ENCODE measurements at places on chromosomes 13 and 19. TPM values are rescaled to one million over a fixed set of nuclear protein-coding genes. Genes with fewer than 3 reads are reported as not detected.

DNA sequence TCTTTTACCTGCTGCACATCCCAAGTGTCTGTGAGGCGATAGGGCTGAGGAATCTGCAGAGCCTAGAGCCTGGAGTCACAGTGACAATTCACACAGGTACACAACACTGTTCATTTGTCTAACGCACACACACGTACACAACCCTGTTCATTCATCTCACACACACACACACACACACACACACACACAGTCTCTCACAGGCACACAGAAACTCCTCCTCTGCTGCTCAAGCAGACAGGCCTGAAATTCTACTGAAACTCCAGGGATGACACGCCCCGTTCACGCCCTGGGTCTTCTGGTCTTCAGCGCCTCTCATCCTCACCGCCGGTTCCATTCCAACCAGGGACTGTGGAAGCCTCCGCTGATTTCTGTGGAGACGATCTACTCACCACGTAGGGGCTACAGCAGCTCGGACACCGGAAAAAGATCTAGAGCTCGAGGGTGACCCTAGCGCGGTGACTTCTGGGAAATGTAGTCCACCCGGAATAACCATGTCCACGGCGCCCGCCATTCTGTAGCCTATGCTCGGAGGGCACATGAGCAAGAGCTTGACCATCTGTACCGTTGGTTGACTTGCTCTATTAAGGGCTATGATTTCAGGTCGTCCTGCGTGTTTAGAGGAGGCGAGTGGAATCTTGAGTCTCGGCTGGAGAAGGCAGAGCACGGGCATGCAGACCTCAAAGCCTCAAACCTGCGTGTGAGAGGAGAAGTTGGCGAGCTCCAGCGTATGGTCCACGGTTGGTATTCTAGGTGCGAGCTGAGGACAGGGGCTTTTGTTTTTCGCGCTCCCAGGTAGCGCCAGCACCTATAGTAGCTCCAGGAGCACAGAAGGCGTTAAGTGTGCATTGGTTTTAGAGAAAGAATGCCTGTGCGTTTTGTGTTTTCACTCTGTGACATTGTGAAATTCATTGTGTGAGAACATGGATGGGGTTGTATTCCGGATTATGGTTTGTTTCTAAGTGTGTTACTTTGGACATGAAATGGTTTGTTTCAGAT, 33.4 kb downstream of the ZNF45 start:
- peaks cover 50% of the 10 kb centered on the region for H3K36me3 ChIP-seq
- H3K27ac ChIP-seq, result peak overlapping the region; percentile 84
- H3K27me3 ChIP-seq, result no peaks in the 10 kb centered on the region
- DNase-seq, result peak; percentile 68

- no peaks in the 10 kb centered on the region for H3K36me3 ChIP-seq
- H3K27ac ChIP-seq, result no peak overlapping the region
- no peak overlapping the region for H3K4me3 ChIP-seq
- no peak for DNase-seq
- peaks cover 7% of the 10 kb centered on the region for H3K27me3 ChIP-seq
These were observed 109.6 kb upstream of the CACNA1A start for GRCh38 chr19:13615890-13616289.

DNA sequence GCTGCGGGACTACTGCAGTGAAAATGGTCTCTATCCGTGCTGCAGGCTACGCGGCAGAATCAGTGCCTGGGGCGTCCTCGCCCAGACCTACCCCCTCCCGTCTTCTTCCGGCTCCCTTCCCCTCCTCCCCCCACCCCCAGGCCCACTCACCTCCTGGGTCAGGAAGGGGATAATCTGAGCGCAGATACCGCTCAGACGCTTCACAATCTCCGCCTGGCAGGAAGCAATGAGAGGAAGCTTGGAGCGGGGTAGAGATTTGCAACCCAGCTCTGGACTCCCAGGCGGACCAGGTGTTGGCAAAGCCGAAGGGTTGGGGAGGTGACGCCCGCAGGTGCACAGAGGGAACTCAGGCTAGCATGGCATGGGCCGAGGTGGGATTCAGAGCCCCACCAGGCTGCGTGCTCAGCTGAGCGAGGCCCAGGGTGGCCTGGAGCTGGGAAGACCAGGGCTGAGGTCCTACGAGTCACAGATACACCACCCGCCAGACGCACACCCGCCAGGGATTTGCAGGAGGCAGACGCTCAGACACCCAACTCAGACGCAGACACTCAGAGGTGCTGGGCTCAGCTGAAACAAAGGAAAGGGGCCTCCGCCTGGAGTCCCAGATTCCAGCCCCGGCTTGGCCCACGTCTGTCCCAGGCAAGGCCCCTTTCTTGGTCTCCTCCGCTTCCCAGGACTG, 4.1 kb downstream of the TLE2 start:
- peaks cover 1% of the 10 kb centered on the region for H3K4me1 ChIP-seq
- no peak overlapping the region for H3K4me3 ChIP-seq
- H3K27me3 ChIP-seq, result peaks cover 43% of the 10 kb centered on the region
- no peaks in the 10 kb centered on the region for H3K36me3 ChIP-seq

DNA sequence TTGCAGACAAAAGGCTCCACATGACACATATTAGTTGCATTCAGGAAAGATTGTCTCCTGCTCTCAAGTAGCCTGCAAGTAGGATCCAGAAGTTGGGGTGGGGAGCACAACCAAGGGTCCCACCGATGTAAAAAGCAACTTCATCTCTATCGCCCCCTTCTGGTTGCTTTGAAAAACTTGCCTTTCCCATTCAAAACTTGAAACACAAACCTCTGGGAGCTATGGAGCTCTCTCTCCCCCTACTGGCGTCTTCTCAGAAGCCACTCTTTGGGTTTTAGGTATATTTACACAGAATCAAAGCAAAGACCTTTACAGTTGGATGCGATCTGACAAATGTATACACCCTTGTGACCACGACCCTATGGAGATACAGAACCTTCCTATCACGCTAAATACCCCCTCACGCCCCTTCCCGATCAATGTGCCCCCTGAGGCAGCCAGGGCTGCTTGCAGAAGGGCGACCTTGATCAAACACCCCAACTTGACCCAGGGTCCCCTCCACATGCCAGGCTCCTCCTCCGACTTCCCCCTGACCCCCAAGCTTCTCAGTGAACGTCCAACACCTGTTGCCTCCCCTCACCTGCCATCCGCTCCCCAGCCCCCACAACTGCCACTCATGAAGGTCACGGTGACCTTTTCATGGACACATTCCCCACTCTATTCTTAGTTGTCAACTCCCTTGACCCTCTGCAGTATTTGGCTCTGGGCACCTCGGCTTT, 10.1 kb downstream of the NOSIP start:
- H3K4me3 ChIP-seq, result no peak overlapping the region
- H3K36me3 ChIP-seq, result peaks cover under 1% of the 10 kb centered on the region
- H3K27ac ChIP-seq, result peak overlapping the region; percentile 53
- peaks cover 30% of the 10 kb centered on the region for H3K4me1 ChIP-seq

- H3K4me1 ChIP-seq, result no peaks in the 10 kb centered on the region
- peaks cover 17% of the 10 kb centered on the region for H3K27me3 ChIP-seq
- H3K36me3 ChIP-seq, result no peaks in the 10 kb centered on the region
- no peak overlapping the region for H3K27ac ChIP-seq
- DNase-seq, result no peak
- H3K4me3 ChIP-seq, result no peak overlapping the region
These were observed 5.3 kb downstream of the RASIP1 start for GRCh38 chr19:48735031-48735615.

- peak overlapping the region; percentile 94 for H3K4me3 ChIP-seq
- H3K27me3 ChIP-seq, result peaks cover 10% of the 10 kb centered on the region
- H3K36me3 ChIP-seq, result no peaks in the 10 kb centered on the region
- peak overlapping the region; percentile 81 for H3K27ac ChIP-seq
- DNase-seq, result no peak
These were observed 3.6 kb downstream of the GPR4 start for GRCh38 chr19:45598267-45599001.

- H3K27ac ChIP-seq, result peak overlapping the region; percentile 86
- no peaks in the 10 kb centered on the region for H3K27me3 ChIP-seq
- peaks cover 16% of the 10 kb centered on the region for H3K36me3 ChIP-seq
- peaks cover 69% of the 10 kb centered on the region for H3K4me1 ChIP-seq
- H3K4me3 ChIP-seq, result peak overlapping the region; percentile 82
- DNase-seq, result no peak
These were observed 27.4 kb downstream of the UBAC2 start for GRCh38 chr13:99227909-99228688.

Gene APC2
- 0.16 TPM for total RNA-seq

Gene ELAVL3
- not detected for total RNA-seq
